CD8-positive, alpha-beta T cell (primary cell): ENCODE measurements at places on chromosomes 11 and 22.
A peak's percentile ranks its signal among the peaks of the same experiment; 100 is the strongest.

DNA sequence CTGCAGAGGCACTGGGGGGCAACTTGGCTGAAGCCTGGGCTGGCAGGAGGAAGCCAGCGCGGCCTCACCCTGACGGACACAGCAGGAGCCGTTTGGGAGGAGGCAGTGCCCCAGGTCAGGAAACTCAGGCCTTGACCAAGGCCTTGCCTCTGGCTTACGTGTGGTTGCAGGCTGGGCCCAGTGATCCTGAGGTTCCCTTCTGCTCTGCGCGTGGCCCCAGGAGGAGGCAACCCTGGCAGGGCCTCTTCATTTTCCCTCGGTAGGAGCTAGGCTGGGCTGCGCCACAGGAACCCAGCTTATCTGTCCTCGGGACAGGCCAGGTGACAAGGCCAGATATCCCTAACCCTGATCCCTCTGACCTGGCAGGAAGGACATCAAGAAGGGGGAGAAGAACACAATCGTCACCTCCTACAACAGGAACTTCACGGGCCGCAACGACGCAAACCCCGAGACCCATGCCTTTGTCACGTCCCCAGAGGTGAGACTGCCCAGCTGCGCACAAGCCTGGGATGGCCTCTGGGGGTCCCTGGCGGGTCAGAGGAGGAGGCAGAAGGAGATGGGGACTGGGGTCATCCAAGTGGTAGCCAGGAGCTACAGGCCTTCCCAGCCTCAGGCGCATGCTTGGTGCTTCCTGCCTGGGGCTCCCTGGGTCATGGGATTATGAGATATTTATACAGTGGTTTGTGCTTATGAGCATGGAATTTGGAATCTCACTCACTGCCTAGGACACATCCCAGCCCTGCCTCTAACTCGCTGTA, 20.6 kb downstream of the POLR3H start:
- no peak for DNase-seq

- no peak for DNase-seq
Measured at GRCh38 chr11:114880442-114880841, 202.1 kb downstream of the NXPE2 start.

DNA sequence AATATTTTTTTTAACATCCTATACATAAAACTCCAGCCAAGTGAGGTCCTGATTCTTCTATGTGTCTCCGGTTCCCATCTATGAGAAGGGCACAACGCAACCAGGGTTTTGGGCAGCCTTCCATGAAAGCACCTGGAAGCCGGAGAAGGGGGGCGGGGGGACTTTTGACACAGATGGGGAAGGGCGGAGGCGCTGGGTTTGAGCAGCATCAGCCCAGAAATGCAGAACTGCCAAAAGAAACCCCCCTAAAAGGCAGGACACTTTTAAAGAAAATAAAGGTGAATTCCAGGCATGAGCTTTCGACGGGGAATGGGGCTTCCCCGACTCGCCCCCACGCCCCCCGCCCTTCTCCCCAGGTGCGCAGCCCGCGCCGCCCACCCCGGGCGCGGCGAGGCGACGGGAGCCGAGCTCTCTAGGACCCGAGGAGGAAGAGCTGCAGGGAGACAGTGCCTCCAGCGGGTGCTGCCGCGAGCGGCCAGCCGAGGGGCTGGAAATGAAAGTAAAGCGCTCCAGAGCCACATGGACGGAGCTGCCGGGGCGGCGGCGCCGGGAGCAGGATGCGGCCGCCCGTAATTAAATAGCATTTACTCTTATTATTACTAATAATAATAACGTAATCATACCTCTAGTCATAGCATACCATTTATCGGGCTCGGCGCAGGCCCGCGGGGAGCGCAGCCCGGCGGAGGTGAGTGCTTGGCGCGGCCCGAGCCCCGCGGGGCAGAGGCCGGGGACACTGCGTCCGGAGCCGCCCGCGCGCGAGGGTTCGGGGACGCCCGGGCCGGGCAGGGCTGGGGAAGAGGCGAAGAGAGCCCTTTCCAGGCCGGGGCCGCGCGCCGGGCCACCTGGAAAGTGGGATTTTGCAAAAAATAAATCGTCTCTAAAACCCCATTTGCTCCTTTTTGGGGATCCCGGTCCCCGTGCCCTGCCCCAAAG, at the start of gene ZC3H7B:
Gene ZC3H7B, plus strand, starts transcription at position 441 of the 936 bp plus-strand sequence. CDS start 19,136 bp downstream, outside the sequence.
- DNase-seq, result peak; percentile 65

- DNase-seq, result peak; percentile 93
Measured at GRCh38 chr11:57644748-57645688, 4.7 kb downstream of the YPEL4 start.

DNA sequence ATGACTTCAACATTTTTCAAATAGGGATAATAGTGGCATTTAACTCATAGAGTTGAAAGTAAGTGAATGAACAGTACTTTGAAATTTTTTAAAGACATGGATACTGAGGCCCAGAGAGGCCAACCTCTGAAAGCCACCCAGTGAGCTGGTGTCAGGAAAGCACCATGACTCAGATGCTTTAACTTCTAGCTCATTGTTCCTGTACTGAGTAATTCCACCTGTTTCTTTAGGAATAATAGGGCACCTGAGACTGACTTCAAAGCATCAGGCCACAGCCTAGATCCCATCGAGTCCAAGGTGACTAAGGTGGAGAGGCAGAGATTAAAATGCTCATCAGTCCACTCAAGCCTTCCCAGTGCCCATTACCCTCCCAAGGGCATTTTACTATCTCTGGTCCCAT, 491.8 kb upstream of the TENM4 start:
- DNase-seq, result no peak
